ENCODE measurements at places on chromosomes 12 and 14.
A peak's percentile ranks its signal among the peaks of the same experiment; 100 is the strongest.

- DNase-seq: no peak
Measured at GRCh38 chr12:22658214-22658613, 33.2 kb downstream of the ETNK1 start.

DNA sequence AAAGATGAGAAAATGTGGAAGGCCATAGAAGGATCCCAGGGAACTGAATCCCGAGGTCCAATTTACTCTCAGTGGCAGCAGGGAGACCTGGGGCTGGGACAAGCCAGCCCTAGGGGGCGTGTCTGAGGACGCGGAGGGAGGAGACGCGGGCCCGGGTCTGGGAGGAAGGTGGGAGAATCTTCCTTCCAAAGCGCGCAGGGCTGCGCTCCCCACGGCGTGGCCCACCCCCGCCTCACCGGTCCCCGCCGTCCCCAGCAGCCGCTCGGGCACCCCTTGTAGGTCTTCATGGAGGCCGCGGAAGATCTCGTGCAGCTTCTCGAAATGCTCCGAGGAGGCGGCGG is 323 bp downstream of the VTI1B start:
- DNase-seq: peak; percentile 28

DNA sequence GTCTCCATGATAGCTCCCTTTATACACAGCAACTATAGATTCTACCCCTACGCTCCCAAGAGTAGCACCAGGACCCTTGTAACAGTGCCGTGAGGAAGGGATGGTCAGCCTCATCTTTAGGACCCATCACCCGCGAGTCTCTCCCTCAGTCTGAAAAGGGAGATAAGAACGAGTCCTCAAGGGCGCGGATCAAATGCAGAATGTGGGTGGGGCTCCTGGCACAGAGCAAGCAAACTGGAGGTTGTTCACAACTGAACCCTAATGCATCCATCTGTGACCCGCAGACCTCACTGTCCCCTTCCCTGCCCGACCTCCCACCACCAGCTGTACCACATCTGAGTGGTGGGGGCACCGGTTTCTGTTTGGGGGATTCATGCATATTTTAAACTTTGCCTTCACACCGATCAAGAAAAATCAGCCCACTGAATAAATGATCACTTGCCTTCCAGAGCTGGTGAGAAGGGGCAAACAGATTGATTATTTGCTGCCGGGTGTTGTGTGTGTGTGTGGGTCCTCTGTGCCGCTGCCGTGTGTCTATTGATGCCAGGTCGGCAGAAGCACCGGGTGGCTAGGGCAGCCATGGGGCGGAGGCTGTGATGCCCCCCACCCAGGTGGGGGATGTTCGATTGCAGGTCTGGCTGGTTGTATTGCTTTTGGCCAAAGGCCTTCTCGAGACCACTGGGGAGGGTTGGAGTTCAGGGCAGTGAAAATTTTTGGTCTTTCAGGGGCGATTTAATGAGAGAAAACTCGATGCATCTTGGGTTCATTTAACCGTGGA is 35.7 kb upstream of the BEGAIN start:
- no peak for DNase-seq

DNA sequence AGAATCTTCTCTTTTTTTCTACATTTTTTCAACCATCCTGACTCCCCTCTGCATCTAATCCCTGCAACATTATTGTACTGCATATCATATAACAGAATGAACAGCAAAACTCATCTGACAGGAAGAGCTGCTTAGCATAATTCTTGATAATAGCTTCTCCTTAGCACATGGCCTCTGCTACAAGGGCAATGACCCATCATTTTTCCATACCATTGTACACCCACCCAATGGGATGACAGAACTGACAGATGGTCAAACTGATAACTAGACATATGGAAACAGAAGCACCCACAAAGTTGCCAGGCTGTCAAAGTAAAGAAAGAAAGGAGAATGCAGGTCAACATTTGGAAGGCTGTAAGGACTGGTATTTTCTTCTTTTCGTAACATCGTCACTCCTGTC is 390.4 kb upstream of the USP15 start:
- no peak for DNase-seq

- DNase-seq: no peak
Measured at GRCh38 chr14:65864549-65864948, 452.0 kb downstream of the FUT8 start.

GRCh38 chr14:69485315-69485660 is 760 bp downstream of the PLEKHD1 start:
- DNase-seq: no peak

DNA sequence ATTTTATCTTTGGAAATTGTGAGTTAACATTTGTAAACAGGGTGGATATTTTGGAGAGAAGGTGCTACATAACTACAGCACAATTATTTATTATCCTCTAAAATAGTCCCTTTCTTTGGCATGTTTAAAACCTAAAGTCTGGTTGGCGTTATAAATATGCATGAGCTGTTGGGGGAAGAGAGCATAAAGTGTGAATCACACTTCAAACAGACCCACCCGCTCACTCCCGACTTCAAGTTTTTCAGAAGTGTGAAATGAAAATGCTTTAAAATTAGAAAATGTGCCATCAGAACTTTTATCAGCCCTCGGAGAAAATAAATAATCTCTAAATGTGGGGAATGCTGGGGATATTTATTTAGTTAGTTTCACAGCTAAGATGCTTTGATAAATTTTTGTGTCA is 1006.9 kb downstream of the NRXN3 start:
- no peak for DNase-seq

GRCh38 chr14:66315548-66315947 is 170.6 kb upstream of the CCDC196 start:
- no peak for DNase-seq

DNA sequence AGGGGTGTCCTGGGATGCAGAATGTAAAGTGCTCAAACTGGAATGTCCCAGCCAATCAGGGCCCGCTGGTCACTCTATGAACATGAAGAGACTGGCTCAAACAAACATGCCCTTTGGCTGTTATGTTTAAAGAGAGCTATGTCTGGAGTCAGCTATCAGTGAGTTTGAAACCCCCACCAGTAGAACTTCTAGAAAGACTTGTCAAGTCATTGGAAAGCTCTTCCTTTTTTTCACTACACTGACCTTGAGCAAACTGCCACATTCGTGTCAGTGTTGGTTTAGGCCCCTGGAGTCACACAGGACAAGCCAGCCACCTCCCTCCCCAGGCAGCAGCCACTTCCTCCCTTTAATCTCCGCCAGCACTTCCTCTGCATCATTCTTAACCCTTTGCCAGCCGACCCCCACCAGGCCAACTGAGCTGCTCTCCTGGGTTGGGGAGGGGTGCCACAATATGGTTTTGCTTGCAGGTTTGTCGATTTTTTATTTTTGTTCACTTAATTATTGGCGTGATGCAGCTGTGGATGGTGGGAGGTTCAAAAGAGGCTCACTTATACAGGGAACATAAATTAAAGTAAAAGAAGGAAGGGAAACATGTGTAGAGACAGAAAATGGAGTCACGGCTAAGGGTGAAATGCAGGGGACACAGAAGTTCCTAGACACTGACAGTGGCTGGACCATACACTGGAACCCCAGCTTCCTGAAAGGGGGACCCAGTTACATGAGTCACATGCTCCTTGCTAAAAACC is 25.3 kb downstream of the CMKLR1 start:
- no peak for DNase-seq

Data from HCT116 (cell line).